ENCODE measurements at places on chromosomes 5 and 9. TPM values are rescaled to one million over a fixed set of nuclear protein-coding genes. Genes with fewer than 3 reads are reported as not detected.

- no peak overlapping the region for H3K4me3 ChIP-seq
- DNase-seq = no peak
- H3K4me1 ChIP-seq = no peaks in the 10 kb centered on the region
- no peaks in the 10 kb centered on the region for H3K27me3 ChIP-seq
Measured at GRCh38 chr5:144232285-144232684, 61.6 kb downstream of the KCTD16 start.

The SHISAL2B gene
- total RNA-seq = not detected

The LCN2 gene
- 14.3 TPM for total RNA-seq

The OR1J2 gene
- not detected for total RNA-seq

The ALDH7A1 gene
- 26.1 TPM for total RNA-seq

The FAM240B gene
- total RNA-seq = not detected

- H3K27me3 ChIP-seq = no peaks in the 10 kb centered on the region
- H3K4me1 ChIP-seq = no peaks in the 10 kb centered on the region
- H3K4me3 ChIP-seq = no peak overlapping the region
- no peak overlapping the region for H3K27ac ChIP-seq
- no peaks in the 10 kb centered on the region for H3K36me3 ChIP-seq
Measured at GRCh38 chr9:138098116-138098907, 220.7 kb downstream of the CACNA1B start.

DNA sequence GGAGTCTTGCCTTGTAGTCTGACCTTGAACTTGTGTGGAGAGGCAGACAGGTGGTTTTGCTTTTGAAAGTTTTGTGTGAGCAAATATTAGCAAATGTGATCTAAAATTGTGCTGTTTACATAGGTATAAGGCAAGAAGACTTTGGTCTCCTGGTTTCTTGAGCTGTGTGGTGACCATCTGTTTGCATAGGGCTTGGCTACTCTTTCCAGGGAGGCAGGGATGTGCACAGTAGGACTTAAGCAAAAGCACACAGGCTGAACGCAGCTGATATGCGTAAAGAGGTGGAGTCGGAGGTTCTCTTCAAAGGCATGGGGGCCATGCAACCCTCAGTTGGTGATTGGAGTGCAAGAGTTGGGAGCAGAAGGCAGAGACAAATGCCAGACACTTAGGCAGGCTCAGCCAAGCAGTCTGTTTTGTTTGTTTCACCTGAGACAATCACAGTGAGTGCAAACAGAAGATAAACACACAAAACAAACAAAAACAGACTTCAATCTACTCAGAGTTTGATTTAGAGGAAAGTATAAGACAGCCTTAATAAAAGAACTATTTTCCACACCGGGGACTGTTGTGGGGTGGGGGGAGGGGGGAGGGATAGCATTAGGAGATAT lies 744.2 kb downstream of the MTRR start:
- no peaks in the 10 kb centered on the region for H3K27me3 ChIP-seq
- H3K4me1 ChIP-seq = no peaks in the 10 kb centered on the region
- H3K4me3 ChIP-seq = no peak overlapping the region
- H3K27ac ChIP-seq = no peak overlapping the region

DNA sequence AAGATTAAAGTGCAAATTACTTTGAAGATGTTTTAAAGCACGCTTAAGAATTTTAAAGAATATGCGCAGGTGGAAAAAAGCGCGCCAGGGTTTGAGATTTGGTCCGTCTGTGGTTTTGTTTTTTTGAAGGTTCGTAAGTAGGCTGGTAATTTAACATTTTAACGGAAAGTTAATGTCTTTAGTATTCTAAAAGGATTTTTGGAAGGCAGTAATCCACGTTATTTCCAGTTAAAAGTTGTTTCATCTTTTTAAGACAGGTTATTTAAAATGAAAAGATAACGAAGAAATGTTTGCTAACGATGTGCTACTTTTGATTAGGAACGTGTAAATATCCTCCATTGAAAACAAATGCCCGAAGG lies 1.9 kb downstream of the DMRT1 start:
- peaks cover 74% of the 10 kb centered on the region for H3K27me3 ChIP-seq
- peaks cover 5% of the 10 kb centered on the region for H3K4me1 ChIP-seq
- H3K4me3 ChIP-seq = no peak overlapping the region
- no peak for DNase-seq

DNA sequence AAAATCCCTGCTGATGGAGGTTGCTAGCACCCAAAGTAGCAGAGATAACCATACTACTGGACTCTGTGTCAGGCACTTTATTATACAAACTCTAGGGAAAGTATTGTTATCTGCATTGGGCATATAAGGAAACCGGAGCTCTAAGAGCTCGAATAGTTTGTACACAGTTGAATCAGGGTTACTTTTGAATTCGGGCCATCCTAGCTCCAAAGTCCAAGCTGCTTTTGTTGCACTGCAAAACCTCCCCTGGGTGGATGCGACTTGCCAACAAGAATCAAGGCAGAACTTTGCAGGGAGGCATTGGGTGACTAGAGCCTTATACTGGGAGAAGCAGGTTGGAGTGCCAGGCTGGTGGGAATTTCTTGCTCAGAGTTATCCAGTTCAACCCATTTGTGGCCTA lies 435.1 kb downstream of the SPATA31D1 start:
- no peak overlapping the region for H3K27ac ChIP-seq
- no peak for DNase-seq
- H3K4me1 ChIP-seq = no peaks in the 10 kb centered on the region
- H3K27me3 ChIP-seq = no peaks in the 10 kb centered on the region
- no peak overlapping the region for H3K4me3 ChIP-seq

DNA sequence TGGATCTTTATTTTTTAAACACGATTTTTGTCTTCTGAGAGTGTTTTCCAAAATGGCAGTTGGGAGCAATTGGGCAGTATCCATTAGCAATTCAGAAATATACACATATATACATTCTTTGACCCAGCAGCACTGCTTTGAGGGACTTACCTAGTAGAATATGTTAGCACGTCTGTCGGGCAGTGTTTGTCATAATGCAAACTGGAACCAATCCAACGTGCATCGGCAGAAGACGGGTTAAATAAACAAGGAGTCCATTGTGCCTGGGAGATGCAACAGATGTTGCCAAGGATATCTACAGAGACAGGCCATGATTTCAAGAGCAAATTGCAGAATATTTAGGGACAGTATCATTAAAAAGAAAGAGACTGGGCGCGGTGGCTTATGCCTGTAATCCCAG lies 107.0 kb downstream of the COL5A1 start:
- H3K4me3 ChIP-seq = no peak overlapping the region
- no peaks in the 10 kb centered on the region for H3K4me1 ChIP-seq
- no peak overlapping the region for H3K27ac ChIP-seq
- no peaks in the 10 kb centered on the region for H3K27me3 ChIP-seq
- no peak for DNase-seq

DNA sequence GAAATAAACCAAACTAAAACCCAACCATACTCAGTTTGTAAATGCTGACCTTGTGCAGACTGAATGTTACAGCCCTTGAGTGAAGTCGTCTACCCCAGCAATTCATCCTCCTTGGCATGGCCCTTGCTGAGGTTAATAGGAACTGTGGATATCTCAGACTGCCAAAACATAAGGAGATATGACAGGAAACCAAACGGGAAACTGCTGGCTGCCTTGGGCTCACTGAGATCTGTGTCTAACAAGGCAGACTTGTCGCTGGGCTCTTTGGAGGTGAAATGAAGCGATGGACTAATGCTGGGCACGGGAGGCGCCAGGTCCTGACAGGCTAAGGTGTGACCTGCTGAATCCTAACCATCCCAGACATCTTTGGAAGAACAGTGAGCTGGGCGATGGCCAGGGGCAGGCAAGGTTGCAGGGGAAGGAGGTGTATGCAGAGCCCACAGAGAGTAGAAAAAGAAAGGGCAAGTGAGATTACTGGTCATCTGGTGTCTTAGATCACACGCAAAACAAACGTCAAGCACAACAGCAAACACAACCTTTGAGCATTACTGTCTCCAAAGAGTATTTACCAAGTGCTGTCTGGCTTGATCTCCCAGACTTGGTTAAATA lies 44.6 kb upstream of the ALDH1A1 start:
- H3K27me3 ChIP-seq = no peaks in the 10 kb centered on the region
- no peaks in the 10 kb centered on the region for H3K36me3 ChIP-seq
- peaks cover 16% of the 10 kb centered on the region for H3K4me1 ChIP-seq

- H3K27me3 ChIP-seq = no peaks in the 10 kb centered on the region
- H3K4me1 ChIP-seq = no peaks in the 10 kb centered on the region
- no peak overlapping the region for H3K27ac ChIP-seq
- DNase-seq = no peak
- H3K4me3 ChIP-seq = no peak overlapping the region
Measured at GRCh38 chr5:128403333-128403732, 134.7 kb downstream of the FBN2 start.

The NRG2 gene
- 1.4 TPM for total RNA-seq

GRCh38 chr5:108727651-108728565 lies 19.8 kb upstream of the FER start:
- peak overlapping the region; percentile 98 for H3K27ac ChIP-seq
- H3K4me1 ChIP-seq = peaks cover 10% of the 10 kb centered on the region
- H3K4me3 ChIP-seq = peak overlapping the region; percentile 70
- H3K36me3 ChIP-seq = no peaks in the 10 kb centered on the region
- H3K27me3 ChIP-seq = no peaks in the 10 kb centered on the region

- DNase-seq = no peak
- no peak overlapping the region for H3K27ac ChIP-seq
- H3K36me3 ChIP-seq = no peaks in the 10 kb centered on the region
- no peaks in the 10 kb centered on the region for H3K27me3 ChIP-seq
- H3K4me1 ChIP-seq = no peaks in the 10 kb centered on the region
Measured at GRCh38 chr9:100186356-100186755, 87.3 kb downstream of the INVS start.

The BASP1 gene
- total RNA-seq = 31.1 TPM

- H3K27ac ChIP-seq = no peak within 1 kb of the TSS
- no peaks in the 10 kb centered on the region for H3K27me3 ChIP-seq
- H3K36me3 ChIP-seq = no peaks in the 10 kb centered on the region
- no peak within 1 kb of the TSS for H3K4me3 ChIP-seq
- H3K4me1 ChIP-seq = peaks cover 4% of the 10 kb centered on the region
Measured at GRCh38 chr5:142685418-142686209, at the start of gene FGF1. FGF1 (minus strand) TSS chr5:142686090; CDS start chr5:142614127, 71,963 bp downstream.

DNA sequence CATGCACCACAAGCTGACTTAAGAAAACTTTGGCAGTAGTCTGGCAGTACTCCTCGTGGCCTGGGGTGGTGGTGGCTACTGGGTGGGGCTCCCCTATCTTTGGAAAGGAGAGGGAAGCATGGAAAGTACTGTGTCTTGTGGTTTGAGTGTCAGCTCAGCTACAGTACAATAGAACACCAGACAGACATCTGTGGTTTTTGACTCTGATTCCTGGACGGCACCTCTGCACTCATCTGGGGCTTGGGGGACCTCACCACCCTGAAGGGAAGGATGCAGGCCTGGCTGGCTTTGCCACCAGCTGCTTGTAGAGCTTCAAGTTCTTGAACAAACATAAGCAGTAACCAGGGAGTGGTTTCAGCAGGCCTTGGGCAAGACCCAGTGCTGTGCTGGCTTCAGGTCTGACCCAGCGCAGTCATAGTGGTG lies 40.6 kb downstream of the TNFSF8 start:
- H3K36me3 ChIP-seq = no peaks in the 10 kb centered on the region
- H3K4me1 ChIP-seq = peaks cover 18% of the 10 kb centered on the region
- H3K27me3 ChIP-seq = no peaks in the 10 kb centered on the region
- peak; percentile 79 for DNase-seq

The KIAA0825 gene
- 4.4 TPM for total RNA-seq

GRCh38 chr9:95307538-95307937 lies 10.0 kb downstream of the FANCC start:
- H3K36me3 ChIP-seq = no peaks in the 10 kb centered on the region
- H3K4me1 ChIP-seq = peaks cover 12% of the 10 kb centered on the region
- no peak overlapping the region for H3K4me3 ChIP-seq
- DNase-seq = no peak
- no peaks in the 10 kb centered on the region for H3K27me3 ChIP-seq

The PKD2L2 gene
- not detected for total RNA-seq

GRCh38 chr5:61159836-61160235 lies 2.4 kb downstream of the SMIM15 start:
- H3K27ac ChIP-seq = no peak overlapping the region
- peaks cover 25% of the 10 kb centered on the region for H3K4me1 ChIP-seq
- no peak for DNase-seq
- no peak overlapping the region for H3K4me3 ChIP-seq

GRCh38 chr5:148972396-148972795 lies 90.5 kb downstream of the SH3TC2 start:
- no peaks in the 10 kb centered on the region for H3K27me3 ChIP-seq
- H3K4me3 ChIP-seq = no peak overlapping the region
- H3K27ac ChIP-seq = peak overlapping the region; percentile 72

GRCh38 chr5:34555699-34556508 lies 100.2 kb upstream of the RAI14 start:
- H3K36me3 ChIP-seq = no peaks in the 10 kb centered on the region
- H3K27ac ChIP-seq = no peak overlapping the region
- no peak overlapping the region for H3K4me3 ChIP-seq
- no peaks in the 10 kb centered on the region for H3K27me3 ChIP-seq

The TMEM174 gene
- total RNA-seq = not detected

The TPPP gene
- 16.1 TPM for total RNA-seq

DNA sequence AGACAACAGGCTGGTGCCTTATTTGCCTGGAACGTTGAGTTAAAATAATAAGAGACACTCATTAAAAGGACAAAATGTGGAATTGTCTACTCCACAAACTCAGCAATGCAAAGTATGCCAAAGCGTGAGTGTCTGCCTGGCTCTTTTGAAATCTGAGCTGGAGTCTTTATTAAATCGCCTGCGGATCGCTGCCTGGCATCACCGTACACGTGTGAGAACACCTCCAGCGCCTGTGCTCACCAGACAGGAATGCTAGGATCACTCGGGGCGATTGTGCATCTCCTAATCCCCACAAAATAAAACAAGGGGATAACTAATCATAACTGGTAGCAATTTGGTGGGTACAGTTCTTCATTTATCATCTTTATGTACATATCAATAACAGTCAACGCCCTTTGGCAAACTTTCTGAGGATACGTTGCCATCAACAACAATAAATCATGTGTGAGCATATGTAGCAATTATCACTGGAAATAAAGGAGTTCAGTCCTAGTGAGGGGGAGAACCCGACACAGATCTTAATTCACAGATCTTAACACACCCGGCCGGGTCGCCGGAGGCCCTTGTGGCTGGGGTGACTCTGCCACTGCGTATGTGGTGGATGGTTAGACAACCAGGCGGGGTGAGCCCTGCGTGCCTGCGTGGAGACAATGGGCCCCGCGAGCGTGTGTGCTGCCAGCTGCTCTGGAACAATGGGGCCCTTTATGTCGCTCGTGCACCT lies 284.9 kb upstream of the IRX1 start:
- no peaks in the 10 kb centered on the region for H3K4me1 ChIP-seq
- H3K27me3 ChIP-seq = no peaks in the 10 kb centered on the region
- no peaks in the 10 kb centered on the region for H3K36me3 ChIP-seq
- no peak for DNase-seq
- no peak overlapping the region for H3K27ac ChIP-seq

GRCh38 chr9:21853414-21853813 lies 51.0 kb downstream of the MTAP start:
- no peak overlapping the region for H3K4me3 ChIP-seq
- H3K36me3 ChIP-seq = peaks cover 29% of the 10 kb centered on the region
- H3K27me3 ChIP-seq = no peaks in the 10 kb centered on the region

Data from upper lobe of right lung (tissue), 1 donor.